Right cardiac atrium (tissue), 5 donors: ENCODE measurements at places on chromosomes 3 and 15. TPM values are rescaled to one million over a fixed set of nuclear protein-coding genes. Genes with fewer than 3 reads are reported as not detected.

The LRRK1 gene
- 5.1 TPM for total RNA-seq

The PLXNA1 gene
- 12.8 TPM for total RNA-seq

- no peak for DNase-seq
Measured at GRCh38 chr15:55241891-55242290, 45.1 kb upstream of the RSL24D1 start.

DNA sequence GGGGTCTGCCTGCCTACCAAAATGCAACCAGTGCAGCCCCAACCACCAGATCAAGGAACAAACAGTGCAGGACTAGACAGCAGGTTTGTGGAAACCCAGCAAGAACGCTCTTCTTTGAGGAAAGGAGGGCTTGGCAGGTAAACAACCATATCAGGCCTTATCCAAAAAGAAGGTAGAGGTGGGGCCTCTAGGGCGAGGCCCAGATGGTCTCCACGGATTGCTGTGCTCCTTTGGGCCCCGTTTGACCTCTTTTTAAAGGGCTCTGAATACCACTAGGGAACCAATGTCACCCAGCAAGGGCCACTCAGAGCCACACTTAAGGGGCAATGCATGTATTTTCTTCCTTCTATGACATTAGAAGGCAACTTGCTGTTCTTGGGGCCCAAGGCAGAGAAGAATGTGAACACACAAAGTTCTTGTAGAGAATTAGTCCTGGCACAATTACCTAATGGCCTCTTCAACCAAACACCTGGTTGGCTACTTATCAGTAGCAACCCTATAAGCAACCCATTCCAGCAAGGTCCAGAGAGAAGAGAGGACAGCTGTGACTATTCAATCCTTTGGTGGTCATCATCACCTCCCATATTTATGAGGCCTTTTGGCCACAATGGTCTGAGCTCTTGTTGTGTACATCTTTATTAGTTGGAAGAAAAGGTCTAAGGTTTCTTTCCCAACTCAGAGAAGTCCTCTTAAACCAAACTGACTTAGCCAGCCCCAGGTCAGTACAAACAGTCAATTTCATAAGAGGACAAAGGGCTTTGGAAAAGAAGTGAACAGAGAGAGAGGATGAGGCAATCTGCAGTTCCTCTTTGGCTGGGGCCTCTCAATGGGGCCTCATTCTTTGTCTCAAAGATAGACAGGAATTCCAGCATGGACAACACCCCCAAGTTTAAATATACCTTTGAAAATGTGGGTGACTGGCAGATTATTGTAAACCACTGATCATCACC lies 36.0 kb downstream of the FOXP1 start:
- no peak for DNase-seq

DNA sequence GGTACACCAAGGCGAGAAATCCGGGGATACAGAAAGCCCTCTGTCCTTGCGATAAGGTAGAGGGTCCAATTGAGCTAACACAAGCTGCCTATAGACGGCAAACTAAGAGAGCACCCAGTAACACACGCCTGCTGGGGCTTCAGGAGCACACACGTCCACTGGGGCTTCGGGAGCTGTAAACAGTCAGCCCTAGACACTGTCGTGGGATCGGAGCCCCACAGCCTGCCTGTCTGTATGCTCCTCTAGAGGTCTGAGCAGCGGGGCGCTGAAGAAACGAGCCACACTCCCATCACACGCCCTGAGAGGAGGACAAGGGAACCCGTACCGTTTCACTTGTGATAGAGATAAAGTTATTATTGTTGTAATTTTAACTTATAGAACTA lies 486 bp downstream of the SAMMSON start:
- no peak for DNase-seq

The GPR62 gene
- total RNA-seq = 0.46 TPM

- no peak for DNase-seq
Measured at GRCh38 chr15:95347837-95348236, 982.7 kb upstream of the NR2F2 start.

- DNase-seq = no peak
Measured at GRCh38 chr15:39362821-39363561, 217.9 kb upstream of the THBS1 start.

The RAMAC gene
- total RNA-seq = 13.3 TPM

DNA sequence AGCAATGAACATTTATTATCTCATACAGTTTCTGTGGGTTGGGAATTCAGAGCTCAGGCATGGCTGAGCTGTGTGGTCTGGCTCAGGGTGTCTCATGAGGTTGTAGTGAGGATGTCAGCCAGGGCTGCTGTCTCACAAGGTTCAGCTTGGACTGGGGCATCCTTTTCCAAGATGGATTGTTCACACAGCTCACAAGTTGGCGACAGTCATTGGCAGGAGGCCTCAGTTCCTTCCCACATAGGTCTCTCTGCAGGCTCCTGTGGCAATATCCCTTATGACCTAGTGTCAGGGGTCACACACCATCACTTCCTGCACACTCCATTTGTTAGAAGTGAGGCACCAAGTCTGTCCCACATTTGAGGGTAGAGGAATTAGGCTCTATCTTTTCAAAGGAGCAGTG lies 56.0 kb downstream of the RPLP1 start:
- no peak for DNase-seq

The TSPAN3 gene
- total RNA-seq = 128 TPM

DNA sequence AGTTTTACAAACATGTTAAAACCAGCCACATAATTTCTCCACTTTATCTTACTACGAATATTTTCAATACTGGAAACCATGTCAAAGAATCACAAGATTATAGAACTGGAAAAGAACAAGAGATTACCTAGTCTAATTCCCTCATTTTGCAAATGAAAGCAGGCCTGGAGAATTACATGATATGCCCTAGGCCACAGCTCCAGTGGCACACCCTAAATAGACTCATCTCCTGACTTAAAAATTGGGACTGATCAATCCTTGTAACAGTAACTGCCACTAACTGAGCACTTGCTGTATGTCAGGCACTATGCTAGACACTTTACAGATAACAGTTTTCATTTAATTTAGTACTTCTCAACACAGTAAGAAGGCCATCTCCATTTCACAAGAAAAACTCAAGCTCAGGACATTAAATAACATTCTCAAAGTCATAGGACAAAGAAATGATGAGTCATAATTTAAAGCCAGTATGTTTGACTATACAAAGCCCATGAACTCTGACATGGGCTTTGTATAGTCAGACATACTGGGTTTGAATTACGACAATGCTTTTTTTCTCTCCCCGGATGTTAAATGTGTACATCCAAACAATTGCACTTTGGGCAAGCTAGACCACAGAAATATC lies 9.4 kb downstream of the IGSF11 start:
- DNase-seq = no peak

DNA sequence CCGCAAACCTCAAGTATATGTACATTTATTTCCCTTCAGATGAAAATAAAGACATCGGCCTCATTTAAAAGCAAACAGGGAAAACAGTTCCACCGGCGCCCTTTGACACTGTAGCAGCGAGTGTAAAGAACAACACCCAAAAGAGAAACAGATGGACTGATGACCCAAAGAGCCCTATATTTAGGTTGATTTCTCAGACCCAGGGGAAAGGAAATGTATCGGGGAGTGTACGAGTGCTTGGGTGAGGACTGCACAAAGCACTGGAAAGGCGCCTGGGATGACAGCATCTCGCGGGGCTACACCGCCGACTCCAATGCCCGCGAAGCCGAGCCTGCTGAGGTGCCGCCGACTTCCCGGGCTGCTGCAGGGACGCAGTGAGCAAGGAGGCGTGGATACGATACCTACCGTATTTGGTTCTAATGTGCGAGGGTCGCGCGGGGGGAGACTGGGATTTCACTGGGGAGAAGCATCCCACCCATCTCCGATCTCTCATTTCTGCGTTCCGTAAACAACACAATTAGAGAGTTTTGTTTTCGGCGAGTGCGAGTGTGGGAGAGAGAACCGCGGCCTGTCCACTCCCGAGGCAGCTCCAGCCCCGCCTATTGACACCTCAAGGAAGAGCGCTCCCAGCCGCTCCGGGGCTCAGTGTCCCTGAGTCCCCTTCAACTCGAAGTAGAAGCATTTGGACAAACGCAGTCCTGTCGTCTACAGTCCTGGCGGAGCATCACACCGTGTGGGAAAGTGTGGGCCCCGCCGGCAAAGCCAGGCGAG lies 2.0 kb downstream of the MECOM start:
- peak; percentile 61 for DNase-seq

DNA sequence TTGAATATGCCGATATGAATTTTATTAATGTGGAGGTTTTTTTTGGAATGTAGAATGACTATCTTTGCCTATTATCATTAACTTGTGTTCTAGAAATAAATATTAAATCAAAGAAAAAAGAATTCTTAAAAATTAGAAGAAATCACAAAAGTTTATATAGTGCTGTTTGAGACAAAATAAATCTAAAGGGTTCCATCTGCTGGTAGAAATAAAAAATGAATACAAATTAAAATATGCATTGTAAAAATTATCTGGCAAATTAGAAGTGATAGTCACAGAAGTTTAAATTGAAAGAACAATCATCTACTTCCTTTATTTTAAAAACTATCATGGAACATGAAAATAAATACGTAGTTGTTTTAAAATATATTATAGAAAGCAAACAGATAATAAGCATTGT lies 22.7 kb upstream of the ZBTB20 start:
- DNase-seq = no peak

DNA sequence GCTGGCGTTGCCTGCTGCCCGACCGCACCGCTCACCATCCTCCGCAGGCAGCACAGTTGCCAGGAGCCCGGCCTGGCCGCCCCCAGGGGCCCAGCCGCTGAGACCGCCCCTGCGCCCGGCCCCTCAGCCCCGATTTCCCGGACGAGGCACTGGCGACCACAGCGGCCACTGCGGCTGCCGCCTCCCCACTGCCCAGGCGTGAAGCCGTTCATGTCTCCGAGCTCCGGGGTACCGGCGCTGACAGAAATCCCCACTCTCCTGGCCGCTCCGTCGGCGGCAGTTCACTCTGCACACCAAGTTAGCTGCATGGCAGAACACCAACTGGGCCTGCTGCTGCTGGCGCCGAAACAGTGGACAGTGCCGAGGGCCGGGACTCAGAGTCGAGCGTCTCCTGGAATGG lies 8.5 kb downstream of the SELENOT start:
- peak; percentile 48 for DNase-seq

The ZPLD1 gene
- total RNA-seq = 0.17 TPM

DNA sequence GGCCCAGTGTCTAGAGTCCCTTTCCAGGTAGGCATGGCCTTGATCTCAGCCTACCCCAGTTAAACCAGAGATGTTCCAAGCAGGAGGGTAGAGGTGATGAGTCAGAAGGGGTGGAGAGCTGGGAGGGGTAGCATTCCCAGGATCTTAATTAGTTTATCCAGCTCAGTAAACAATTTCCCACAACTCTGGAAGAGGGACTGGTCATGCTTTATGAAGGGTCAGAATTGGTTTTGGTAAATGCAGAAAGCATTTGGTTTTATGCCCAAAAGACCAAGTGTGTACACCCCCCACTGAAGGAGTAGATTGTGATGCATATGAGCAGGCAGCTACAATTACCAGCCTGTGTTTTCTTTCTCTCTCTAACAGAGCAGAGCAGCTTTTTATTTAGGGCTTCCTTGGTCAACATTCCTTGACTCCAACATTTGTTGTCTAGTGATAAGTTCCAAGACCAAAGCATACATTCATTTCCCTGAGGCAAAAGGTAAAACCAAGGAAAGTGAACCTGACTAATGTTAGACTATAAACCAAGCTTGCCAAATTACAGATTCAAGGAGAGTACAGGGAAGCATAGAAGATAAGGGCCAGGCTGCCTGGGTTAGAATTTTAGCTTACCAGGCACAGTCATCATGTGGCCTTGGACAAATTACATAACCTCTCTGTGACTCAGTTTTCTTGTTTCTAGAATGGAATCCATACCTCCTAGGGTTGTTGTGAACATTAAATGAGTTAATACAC lies 17.6 kb downstream of the EXOSC7 start:
- DNase-seq = no peak

GRCh38 chr3:133362539-133362938 lies 37.3 kb upstream of the BFSP2 start:
- DNase-seq = no peak

The CCDC9B gene
- total RNA-seq = 144 TPM

The TRPM1 gene
- not detected for total RNA-seq

- no peak for DNase-seq
Measured at GRCh38 chr3:132001036-132001435, 33.8 kb downstream of the CPNE4 start.

DNA sequence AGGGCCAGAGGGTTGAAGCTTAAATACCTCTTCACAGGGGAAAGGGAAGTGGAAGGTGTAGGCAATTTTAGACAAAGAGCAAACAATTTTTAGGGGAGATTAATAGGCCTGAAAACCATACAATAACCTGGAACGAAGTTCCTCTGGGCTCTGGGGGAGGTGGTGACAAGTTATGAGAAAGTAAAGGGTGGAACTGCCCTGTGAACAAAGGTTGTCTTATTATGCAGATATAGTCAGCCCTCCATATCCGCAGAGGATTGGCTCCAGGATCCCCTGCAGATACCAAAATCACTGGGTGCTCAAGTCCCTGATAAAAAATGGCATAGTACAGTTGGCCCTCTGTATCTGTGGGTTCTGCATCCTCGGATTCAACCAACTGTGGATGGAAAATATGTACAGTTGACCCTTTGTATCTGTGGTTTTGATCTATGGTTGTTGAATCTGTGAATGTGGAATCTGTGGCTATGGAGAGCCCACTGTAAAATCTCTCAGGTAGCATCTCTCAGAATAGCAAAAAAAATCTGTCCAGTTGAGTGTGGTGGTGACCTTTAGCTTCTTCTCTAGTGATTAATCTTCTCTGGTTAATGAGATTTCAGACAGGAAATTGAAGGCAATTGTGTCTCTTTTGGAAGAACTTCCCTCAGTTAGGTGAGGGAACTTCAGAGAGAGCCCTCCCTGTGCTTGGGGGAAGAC lies 40.2 kb downstream of the CLEC3B start:
- no peak for DNase-seq

The PARP15 gene
- total RNA-seq = 0.82 TPM

DNA sequence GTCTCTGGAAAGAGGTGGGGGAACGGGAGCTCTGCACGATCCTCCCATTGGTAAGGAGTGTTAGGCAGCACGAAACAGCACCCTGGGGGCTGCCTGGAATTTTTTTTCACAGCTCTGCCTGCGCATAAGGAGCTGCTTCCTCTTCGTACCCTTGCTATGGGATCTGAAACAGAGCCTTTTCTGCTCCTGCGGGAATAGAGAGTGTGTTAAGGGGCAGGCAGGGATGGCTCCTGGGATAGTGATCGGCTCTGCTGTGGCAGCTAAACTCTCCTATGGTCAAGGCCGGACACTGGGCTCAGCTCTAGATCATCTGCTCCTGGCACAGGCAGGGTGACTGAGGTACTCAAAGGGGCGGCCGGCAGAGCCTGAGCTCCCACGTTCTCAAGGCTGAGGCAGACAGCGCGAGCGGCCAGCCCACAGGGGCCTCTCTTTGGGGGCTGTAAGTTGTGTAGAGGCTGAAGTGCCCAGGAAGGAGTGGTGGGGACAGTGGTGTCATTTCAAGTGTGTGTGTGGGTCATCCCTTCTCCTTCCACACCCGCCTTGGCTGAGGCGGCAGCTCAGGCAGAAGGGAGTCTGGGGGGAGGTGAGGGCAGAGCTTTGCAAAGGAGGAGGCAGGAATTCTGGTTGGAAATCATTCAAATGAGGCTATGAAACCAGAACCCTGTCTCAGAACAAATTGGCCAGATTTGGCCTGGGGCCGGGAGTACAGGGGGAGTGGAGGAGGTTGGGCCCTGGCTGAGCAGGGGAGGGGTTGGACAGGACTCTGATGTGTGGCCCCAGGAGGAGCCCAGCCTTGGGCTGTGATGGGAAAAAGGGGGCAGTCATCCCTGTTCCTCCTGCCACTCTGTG lies 31.0 kb downstream of the EPHB3 start:
- peak; percentile 81 for DNase-seq

GRCh38 chr15:78241017-78241416 lies 6.7 kb upstream of the ACSBG1 start:
- DNase-seq = peak; percentile 84

GRCh38 chr15:40310001-40310959 lies 2.5 kb upstream of the PLCB2 start:
- peak; percentile 61 for DNase-seq
